ENCODE measurements at places on chromosomes 2 and 18.

- DNase-seq, result peak; percentile 18
Measured at GRCh38 chr2:12636837-12637581, 79.7 kb upstream of the TRIB2 start.

- DNase-seq, result no peak
Measured at GRCh38 chr2:70684846-70685622, 83.0 kb downstream of the ADD2 start.

GRCh38 chr2:152221839-152222238 lies 46.3 kb upstream of the STAM2 start:
- DNase-seq, result peak; percentile 65

DNA sequence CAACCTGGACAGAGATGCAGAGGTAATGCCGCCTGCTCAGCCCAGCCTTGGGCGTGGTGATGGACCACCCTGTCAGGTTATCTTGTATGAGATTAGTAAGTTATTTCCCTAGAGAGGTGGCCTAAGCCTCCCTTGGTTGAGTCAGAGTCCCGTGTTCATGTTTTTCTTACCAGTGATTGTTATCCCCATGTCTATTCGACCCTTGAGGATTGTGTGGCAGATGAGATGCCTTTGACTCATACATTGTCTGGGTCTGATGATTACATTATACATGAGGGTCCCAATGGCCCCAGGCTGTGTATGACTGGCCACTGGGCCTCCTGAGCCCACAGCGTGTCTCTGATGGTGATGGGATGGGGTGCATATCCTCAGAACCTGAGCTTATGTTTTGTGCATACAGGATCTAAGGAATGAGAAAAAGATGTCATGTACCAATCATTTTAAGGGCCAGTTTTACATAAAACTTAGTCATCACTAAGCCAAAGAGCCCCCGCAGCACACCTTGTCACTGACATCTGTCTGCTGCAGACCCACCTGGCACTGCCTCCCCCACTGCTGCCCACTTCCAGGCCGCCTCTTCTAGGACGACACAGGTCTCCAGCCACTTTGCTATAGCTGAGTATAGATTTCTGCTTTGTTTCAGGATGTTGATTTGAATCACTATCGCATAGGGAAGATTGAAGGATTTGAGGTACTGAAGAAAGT lies 7.7 kb downstream of the PPP1R7 start:
- DNase-seq, result peak; percentile 68

- DNase-seq, result no peak
Measured at GRCh38 chr2:120118018-120118417, 105.1 kb downstream of the EPB41L5 start.

- no peak for DNase-seq
Measured at GRCh38 chr18:70523792-70524182, 234.9 kb downstream of the SOCS6 start.

DNA sequence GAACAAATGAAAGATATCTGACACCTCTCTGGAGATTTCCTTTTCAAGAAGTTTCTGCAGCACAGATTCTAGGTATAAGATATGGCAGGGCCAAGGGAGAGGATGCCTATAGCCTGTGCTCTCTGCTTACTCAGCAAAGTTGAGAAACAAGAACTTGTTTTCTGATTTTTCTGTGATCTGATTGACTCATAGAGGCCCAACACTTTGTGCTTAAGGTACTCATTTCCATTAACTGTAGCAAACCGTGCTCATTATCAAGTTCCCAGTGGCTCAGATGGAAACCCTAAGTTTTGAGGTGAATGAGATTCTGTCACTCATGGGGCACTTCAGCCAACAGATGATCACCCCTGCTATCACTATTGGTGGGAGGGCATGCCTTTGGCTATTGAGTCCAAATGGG lies 124.3 kb downstream of the SP100 start:
- no peak for DNase-seq

GRCh38 chr2:219344751-219345430 lies 12.3 kb upstream of the RESP18 start:
- peak; percentile 19 for DNase-seq

DNA sequence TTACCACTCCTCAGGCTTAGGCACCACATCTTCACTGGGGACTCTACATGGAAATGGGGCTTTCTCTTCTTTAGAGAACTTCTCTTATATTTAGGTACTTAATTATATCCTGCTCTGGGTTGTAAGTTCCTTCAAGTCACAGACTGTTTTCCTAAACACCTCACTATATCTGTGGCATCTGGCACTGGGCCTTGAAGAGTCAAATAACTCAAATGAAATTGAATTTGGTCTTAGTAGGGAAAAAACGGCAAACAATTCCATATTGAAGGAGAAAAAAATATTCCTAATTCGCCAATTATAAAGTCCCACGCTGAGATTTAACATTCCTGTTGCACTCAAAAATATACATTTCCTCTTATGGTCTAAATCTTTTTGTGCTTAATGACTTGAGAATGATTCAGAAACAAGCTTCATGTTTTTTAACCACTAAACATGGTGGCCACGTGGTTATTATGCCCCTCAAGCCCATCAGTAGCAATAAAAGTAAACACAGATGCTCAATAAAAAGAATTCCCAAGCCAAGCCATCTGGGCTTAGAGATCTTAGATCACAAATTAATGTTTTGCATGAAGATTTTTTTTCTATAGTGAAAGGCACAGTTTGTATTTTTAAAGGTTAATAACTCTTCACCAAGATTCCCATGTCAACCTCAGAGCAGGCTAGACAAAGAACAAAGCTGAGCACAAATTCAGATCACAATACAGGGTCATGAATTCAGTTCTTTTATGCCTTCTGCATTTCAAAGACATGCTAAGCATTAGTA lies 105.5 kb upstream of the SYT4 start:
- no peak for DNase-seq

- DNase-seq, result no peak
Measured at GRCh38 chr2:168165985-168166901, 81.2 kb downstream of the STK39 start.

DNA sequence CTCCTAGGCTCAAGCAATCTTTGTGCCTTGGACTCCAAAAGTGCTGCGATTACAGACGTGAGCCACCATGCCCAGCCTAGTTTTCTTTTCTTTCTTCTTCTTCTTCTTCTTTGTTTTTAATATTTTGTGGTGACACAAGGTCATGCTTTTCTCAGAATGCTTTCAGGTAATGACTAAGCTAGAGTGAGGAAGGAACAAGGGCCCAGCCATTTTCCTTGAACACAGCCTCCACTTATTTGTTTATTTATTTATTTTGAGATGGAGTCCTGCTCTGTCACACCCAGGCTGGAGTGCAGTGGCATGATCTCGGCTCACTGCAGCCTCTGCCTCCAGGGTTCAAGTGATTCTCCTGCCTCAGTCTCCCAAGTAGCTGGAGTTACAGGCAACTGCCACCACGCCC lies 74.3 kb upstream of the ST3GAL5 start:
- DNase-seq, result no peak

DNA sequence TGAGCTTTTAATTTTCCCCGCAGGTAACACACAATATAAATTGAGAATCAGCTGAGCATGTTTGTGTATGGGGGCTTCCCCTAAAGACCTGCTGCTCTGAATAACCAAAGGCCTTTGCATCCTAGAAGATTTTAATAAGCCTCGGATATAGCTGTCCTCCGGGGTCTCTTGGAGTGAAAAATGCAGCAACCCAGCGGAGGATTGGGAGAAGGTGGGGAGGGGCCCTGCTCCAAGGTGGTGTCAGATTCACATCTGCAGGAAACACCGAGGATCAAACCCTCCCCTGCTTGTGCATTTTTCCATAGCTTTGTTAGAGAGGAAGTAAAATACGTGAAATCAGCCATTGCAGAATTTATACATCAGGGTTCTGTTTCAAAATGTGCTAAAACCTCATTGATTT lies 63.0 kb upstream of the OTOF start:
- no peak for DNase-seq

DNA sequence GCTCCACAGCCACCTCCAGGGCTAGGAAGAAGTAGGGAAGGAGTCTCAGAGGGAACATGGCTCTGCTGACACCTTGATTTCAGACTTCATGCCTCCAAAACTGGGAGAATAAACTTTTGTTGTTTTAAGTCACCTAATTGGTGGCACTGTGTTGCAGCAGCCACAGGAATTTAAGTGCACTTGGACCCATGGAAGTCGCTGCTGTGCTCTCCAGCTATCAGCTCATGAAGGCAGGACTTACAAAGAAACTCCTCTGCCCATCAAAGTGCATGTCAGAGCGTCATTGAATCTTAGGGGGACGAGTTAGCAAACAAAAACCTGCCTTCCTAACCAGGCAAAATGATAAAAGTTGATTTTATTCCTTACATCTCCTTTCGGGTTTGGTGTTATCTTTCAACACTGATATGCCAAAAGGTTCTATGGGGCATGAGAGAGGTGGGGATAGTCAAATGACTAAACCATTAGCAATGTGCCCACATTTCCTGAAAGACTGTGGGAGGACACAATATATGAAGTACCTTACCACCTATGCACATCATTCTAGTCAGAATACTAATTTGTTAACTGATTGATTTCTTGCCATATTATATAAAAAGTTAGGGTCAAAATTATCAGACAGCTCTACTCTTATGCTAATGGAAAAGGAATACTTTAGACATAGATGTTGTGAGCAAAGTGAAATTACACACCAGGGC lies 235.8 kb upstream of the TNP1 start:
- DNase-seq, result no peak

DNA sequence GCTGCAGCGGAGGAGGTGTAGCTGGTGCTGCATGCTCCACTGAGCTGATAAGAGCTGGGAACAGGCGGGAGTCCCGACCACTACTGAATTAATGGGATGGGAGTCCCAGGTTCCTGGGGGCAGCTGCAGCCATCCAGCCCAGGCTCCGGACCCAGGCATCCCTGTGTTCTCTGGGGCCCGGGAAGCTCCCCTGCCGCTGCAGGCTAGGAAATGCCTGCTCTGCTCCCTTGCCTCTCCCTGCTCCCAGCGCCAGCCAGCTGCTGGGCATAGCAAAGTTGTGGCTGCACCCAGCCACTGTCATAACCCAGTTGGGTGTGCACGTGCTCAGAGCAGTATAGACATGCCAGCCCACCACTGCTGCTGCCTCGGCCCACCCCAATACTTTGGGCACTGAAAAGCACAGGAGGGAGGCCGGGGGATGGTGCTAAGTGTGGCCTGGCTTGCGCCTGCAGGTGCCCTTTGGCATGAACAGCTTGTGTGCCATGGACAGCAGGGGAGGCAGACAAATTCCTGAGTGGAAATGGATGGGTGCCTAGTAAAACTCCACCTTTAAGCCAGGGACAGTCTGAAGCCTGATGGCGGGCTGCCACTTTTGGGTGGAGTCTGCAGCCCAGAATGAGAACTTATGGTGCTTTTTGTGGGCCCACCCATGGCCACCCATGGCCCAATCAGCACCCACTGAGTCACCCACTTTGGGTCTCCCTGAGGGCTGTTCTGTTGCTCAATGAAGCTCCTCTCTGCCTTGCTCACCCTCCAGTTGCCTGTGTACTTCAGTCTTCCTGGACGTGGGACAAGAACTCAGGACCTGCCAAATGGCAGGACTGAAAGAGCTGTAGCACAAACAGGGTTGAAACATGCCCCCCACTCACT lies 219.3 kb upstream of the TMEFF2 start:
- no peak for DNase-seq

GRCh38 chr2:152445791-152446201 lies 110.8 kb downstream of the FMNL2 start:
- peak; percentile 94 for DNase-seq

DNA sequence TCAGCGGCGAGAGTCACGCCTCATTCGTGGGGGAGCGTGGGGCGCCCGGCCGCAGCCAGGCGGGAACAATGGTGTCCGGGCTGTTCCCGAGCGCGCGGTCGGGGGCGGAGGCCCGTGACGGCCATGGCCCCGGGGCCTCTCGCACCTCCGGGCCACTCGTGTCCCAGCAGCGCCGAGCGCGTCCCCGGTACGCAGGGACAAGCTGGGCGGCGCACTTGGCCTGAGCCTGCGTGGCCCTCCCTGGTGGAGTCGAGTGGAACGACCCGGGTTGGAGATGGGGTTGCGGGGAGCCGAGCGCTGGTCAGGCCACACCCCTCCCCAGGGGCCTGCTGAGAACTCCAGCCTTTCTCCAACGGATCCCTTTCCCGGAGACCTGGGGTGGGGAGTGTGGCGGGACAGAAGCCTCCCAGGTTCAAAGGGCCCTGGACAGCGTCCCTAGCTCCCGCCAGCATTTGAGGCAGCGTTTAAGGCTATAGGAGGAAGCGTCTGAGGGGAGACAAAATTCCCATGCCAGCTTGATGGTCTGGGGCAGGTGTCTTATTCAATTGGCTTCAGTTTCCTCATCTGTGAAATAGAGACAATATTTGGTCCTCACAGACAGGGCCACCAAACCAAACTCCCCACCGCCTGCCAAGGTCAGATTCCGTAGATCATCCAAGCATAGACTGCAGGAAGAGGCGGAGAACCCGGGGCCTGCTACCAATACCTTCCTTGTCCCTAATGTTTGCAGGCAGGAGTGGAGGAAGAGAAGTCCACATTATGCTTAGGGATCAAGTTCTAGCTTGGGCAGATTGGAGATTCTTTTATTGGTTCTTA lies 553 bp downstream of the CNDP2 start:
- peak; percentile 83 for DNase-seq

DNA sequence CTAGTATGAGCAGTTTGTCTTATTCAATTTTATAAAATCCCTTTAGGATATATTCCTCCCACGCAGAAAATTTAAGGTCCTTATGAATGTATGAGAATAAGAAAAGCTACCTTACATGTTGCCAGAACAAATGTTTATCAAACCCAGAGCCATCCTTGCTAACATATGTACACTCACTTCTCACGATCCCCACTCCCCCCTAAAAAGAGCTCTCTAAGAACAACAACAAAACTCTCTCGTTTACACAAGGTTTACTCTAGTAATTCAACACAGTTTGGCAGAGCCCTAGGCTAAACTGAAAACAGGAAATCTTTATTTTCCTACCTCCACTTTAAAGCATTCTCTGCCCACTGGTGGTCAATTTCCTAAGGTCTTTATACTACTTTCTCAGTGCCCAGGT lies 504.9 kb downstream of the ZEB2 start:
- DNase-seq, result peak; percentile 20

GRCh38 chr18:48216639-48217257 lies 192.4 kb downstream of the ZBTB7C start:
- no peak for DNase-seq

DNA sequence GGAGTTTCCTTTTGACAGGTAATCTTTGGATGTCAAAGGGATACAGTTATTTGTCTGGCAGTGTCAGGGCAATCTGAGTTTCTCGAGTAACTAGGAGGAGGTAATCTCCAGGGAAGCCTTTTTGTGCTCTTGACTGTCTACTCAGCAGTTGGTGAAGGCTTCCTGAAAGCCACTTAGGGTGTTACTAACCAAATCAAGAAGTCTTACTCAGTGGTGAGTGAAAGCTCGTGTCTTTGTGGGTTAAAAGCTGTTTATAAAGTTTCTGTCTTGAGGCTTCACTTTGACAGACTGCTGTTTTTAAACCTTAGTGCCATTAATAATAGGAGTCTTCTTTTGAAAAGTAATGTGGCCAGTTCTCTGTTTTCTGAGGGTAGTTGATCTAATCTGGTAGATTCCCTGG lies 1.7 kb downstream of the THSD7B start:
- no peak for DNase-seq

GRCh38 chr2:237669628-237670392 lies 42.4 kb downstream of the LRRFIP1 start:
- DNase-seq, result peak; percentile 99

DNA sequence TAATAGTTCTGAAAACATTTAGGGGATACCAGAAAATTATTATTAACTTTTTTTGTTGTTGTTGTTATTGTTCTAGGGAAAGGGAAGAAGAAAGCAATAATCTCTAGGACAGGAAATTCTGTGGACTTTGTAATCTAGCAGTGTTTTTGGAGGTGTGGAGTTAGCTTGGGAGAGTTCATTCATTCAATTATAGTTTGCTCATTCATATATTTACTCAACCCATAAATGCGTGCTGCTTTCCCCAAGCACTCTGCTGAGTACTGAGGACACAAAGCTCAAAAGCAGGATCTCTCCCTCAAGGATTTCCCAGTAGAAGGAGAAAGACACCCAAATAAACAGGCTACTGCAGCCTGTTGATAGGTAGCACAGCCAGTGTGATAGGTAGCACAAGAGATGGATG lies 984.3 kb downstream of the BCL11A start:
- DNase-seq, result no peak

Data from GM23248 (cell line).